ENCODE measurements at places on chromosomes 12 and 14. TPM values are rescaled to one million over a fixed set of nuclear protein-coding genes. Genes with fewer than 3 reads are reported as not detected.

The KLRC2 gene
- 4.1 TPM for total RNA-seq

The GRIP1 gene
- 12.6 TPM for total RNA-seq

The FSCB gene
- not detected for total RNA-seq

The IQSEC3 gene
- total RNA-seq, result 0.46 TPM

The C1R gene
- total RNA-seq, result 0.86 TPM

- DNase-seq, result no peak
Observed at GRCh38 chr12:15350643-15351042, 28.3 kb downstream of the PTPRO start.

- peak; percentile 80 for DNase-seq
Observed at GRCh38 chr12:109477185-109477962, at the start of the genes KCTD10 and UBE3B. KCTD10 (minus strand) TSS chr12:109477300; CDS start chr12:109477262, 38 bp downstream. UBE3B (plus strand) TSS chr12:109477634; CDS start chr12:109483552, 5,918 bp downstream.

GRCh38 chr12:3086211-3086610, 9.0 kb downstream of the TSPAN9 start:
- DNase-seq, result no peak

DNA sequence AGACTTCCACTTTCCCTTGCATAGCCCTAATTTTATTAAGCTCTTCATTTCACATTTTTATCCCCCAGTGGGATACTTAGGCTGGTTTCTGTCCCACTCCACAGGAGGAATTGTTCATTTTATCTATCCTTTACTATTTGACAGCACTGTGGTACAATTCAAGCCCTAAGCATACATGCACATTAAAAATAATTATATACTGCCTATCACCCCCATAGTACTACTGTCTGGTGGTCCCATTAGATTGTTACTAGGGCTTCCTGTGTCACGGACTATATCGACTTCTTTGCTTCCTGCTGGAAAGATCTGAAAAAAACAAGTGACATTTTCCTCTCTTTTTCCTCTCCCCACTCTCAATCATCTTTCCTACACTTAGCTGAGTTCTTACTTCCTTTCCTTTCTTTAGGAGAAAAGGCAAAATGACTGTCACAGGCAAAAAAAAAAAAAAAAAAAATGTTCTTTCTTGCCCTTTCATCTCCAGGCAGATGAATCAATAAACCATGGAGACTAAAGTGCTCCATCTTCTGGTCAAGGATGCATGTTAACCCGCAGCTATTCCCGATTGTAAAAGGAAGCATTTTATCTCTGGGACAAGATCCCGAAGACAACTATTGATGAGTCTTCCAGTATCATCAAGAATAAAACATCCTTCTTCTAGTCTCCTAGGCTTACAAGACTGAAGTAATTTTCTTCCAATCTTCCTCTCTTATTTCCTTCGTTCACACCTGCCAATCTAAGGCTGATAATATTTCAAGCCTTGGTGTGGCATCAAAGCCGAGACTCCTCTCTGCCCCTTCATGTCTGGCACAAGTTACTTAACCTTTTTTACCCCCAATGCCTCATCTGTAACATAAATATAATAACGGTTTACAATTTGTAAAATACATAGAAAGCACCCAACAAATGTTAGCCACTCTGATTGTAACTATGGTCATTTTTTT, 94.4 kb upstream of the PLEKHG7 start:
- DNase-seq, result peak; percentile 33

DNA sequence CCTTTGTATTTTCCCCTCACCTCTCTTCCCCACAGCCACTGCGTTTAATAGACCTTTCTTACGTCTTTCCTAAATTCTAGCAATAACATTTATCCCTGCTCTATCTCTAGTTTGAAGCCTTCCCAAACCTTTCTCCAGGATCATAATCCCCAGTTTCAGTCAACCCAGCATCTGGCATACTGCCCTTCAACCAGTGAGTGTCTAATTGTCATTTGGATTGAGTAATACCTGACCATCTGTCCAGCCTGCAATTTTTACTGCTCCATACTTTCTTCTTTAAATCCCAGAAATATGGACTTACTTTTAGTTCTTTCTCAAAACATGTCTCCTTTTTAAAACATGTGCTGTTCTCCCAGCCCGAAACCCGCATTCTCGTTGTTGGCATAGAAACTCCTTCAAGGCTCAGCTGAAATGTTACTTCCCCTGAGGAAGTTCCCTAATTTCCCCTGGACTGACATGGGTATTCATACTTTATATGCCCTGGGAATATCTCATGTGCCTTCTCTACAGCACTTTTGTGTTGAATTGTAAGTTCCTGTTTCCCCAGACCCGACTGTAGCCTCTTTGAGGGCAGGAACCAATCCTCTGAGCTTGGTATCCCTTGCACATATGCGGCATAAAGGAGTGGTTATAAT, 65.1 kb upstream of the ETV6 start:
- DNase-seq, result no peak

DNA sequence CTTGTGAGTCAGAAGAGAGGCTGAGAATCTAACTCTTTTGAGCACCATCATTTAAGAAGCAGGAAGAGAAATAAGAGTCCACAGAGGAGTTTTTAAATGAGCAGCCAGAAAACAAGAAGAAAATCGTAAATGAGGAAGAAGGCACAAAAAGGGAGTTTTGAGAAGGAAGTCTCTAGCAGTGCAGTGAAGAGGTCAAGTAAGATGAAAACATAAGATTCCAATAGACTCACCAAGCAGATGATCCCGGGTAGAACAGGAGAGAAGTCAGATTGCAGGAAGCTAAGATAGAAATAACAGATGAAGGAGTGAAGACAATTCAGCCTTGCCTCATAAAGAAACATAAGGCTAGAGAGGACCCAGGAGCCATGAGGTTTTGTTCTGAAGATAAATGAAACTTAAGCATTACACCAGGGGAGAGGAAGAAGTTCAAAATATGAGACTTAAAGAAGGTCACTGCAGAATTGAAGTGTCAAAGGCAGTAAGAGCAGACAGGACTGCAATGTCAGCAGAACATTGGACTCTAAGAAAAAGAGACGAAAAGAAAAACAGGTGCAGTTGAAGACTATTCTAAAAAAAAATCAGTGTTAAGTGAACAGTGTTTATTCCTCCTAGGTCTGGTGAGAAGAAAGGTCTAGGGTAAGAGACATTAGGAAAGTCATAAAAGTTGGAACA, 229.0 kb downstream of the SEC23A start:
- no peak for DNase-seq

DNA sequence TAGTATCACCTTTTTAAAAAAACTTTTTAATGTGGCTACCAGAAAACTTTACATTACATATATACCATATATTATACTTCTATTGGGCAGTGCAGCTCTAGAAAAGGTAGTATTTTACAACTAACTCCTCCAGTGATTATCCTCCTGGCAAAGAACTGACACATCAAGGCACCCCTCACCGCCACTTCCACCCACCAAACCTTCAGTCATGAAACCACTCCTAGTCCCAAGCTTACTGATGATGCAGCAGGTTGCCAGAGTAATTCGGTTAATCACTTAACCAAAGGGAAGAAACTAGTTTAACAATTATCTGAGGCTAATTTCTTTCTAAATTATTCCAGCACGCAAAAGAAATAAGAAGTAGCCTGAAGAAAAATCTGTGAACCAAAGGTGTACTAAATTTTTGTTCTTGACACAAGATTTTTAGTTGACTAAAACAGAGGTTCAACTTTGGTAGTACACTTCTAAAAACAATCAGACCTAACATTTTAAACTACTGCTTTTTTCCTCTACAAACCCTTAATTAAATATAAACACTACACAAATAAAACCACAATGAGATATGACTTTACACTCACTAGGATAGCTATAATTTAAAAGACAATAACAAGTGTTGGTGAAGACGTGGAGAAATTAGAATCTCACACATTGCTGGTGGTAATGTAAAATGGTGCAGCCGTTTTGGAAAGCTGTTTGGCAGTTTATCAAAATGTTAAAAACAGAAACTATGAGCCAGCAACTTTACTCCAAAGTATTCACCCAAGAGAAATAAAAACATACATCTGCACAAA, 16.7 kb downstream of the SPPL3 start:
- DNase-seq, result no peak

DNA sequence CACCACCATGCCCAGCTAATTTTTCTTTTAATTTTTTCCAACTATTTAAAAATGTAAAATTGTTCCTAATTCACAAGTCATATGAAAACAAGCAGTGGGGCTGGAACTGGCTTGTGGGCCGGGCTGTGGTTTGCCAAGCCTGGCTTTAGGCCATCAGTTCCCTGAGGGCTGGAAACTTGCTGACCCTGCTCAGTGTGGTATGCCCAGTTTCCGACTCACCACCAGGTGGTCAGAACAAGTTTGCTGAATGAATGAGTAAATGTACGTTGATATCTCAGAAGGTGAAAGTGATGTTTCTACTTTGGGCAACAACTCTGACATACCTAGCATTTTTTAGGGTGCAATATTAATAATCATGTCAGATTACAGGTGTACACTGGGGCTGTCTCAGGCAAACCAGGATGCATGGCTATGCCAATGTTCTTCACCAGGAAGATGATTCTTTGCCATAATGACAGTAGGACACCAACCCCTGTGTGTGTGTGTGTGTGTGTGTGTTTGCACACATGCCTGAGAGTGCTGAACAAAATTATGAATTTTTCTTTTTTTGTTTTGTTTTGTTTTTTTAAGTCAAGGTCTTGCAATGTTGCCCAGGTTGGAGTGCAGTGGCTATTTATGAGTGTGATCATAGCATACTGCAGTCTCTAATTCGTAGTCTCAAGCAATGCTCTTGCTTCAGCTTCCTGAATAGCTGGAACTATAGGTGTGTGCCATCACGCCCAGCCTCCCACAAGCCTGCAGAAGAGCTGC, 106.1 kb downstream of the PTPN11 start:
- DNase-seq, result peak; percentile 12

DNA sequence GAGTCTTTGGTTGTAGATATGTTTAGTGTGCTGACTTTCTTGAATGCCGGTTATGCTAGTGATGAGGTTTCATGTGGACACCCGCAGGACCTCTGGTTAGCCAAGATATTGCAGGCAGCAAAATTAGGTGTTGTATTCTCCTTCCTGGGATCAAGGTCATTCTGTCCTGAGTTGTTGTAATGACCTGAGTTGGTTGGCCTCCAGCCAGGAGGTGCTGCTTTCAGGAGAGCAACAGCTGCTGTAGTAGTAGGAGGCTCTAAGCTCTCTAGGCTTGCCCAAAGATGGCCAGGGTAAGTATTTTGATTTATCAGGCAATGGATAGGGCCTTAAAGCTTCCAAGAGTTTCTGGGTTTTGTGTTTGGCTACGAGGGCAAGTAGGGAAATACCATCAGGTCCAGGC, 56.0 kb upstream of the BDKRB2 start:
- no peak for DNase-seq

- DNase-seq, result peak; percentile 23
Observed at GRCh38 chr12:1791104-1791841, 29.1 kb upstream of the LRTM2 start.

GRCh38 chr12:45483571-45483970, 245.9 kb upstream of the ARID2 start:
- peak; percentile 33 for DNase-seq

DNA sequence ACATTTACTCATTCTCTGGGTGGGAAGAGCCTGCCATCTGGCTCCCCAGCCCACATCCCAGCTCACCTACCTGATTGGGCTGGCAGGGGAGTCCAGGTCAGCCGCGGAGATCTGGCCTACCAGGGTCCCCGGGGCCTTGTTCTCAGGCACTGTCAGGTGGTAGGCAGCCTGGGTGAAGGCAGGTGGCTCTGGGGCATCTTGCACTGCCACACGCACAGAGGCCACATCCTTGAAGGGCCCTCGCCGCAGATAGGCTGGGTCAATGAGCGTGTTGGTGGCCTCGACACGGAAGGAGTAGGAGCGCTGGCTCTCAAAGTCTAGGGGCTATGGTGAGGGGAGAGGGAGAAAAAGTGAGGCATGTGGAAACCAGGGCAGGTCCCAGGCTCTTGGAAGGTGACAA, 3.9 kb downstream of the CDH24 start:
- DNase-seq, result no peak

DNA sequence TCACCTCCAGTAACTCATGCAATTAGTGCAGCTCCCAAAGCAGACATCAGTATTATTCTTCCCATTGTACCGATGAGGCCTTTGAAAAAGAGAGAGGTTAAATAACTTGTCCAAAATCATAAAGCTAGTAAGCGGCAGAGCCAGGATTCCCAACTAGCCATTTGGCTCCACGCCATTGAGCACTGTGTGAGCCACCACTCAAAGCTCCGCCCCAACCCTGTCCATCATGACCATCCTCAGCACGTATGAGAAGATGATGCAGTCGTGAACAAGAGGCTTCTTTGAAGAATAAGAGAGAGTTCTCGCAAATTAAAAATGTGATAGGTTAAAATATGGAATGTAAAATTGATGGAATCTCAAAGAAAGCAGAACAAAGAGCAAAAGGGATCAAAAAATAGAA, 14.6 kb downstream of the CLMN start:
- DNase-seq, result no peak

GRCh38 chr14:75222208-75222701, 45.8 kb upstream of the TMED10 start:
- peak; percentile 91 for DNase-seq

GRCh38 chr12:122999196-122999946, 18.9 kb downstream of the ARL6IP4 start:
- no peak for DNase-seq

DNA sequence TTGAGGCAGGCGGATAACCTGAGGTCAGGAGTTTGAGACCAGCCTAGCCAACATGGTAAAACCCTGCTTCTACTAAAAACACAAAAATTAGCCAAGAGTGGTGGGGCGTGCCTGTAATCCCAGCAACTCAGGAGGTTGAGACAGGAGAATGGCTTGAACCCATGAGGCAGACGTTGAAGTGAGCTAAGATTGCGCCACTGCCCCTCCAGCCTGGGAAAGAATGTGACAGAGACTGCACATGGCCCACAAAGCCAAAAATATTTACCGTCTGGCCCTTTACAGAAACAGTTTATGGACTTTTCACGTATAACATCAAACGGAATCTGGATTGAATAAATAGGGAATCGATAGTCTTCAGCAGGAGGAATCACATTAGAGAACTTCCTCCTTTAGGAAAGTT, 3.5 kb downstream of the RSRC2 start:
- peak; percentile 59 for DNase-seq

GRCh38 chr14:61701946-61702345, 6.6 kb downstream of the HIF1A start:
- no peak for DNase-seq

- peak; percentile 3 for DNase-seq
Observed at GRCh38 chr14:94936401-94936892, 166.5 kb upstream of the GSC start.

GRCh38 chr12:74393272-74393671, 144.4 kb upstream of the ATXN7L3B start:
- peak; percentile 8 for DNase-seq

- peak; percentile 16 for DNase-seq
Observed at GRCh38 chr14:31294746-31295405, 87.3 kb upstream of the HECTD1 start.

- DNase-seq, result no peak
Observed at GRCh38 chr14:99784508-99784907, 8.7 kb upstream of the EML1 start.

DNA sequence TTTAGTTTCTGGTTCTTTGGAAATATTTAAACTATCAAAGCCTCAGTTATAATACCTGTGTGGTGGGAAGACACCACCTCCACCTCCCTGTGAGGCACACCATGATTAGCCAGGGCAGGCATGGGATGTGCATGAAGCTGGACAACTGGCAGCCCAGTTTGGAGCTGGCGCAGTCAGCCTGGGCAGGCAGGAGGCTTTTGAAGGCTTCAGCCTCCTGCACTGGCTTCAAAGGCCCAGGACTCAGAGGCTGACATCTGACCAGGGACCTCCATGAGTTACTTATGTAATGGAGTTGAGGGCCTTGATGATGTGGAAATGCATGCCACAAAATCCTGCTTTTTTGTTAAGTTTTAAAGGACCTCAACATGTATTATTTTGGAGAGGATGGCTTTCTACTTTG, 30.3 kb downstream of the C14orf132 start:
- DNase-seq, result no peak
